ENCODE measurements at places on chromosomes 13 and 19. TPM values are rescaled to one million over a fixed set of nuclear protein-coding genes. Genes with fewer than 3 reads are reported as not detected.

RASIP1 gene
- 0.40 TPM for total RNA-seq

DNA sequence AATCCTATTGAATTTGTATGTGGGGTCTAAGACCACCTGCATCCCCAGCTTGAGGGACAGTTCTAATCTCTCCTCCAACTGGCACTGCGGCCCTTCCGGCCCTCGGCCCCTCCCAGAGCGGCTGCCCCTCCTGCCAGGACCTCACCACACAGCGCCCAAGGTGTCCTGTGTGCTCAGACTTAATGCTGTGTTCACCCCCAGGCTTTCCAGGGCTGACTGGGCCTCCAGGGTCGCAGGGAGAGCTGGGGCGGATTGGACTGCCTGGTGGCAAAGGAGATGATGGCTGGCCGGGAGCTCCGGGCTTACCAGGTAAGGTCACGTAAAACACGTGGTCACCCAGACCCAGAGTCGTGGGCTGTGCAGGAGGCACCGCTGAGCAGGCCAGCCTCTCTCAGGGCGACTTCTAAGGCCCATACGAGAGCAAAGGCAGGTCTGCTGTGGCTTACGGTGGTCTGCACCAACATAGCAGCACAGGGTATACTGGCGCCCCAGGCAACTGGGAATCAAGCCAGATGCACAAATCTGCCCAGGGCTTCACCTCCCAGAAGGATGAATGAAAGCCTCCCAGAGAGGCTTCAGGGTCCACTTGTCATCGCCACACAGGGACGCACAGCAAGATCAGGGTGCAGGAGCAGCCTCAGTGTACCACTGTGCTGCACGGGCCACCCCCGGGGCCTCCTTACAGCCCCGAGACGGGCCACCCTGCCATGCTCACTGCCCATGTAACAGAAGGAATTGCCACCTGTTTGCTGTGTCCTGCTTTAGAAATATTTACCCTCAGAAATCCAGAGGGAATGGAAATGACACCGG is 69.4 kb downstream of the RAB20 start:
- no peak overlapping the region for H3K27ac ChIP-seq
- no peak overlapping the region for H3K4me3 ChIP-seq
- H3K4me1 ChIP-seq = no peaks in the 10 kb centered on the region
- H3K36me3 ChIP-seq = no peaks in the 10 kb centered on the region
- DNase-seq = no peak

ZNF628 gene
- 10.3 TPM for total RNA-seq

GRCh38 chr13:66501181-66501580 is 729.0 kb downstream of the PCDH9 start:
- no peak overlapping the region for H3K4me3 ChIP-seq
- no peaks in the 10 kb centered on the region for H3K36me3 ChIP-seq
- DNase-seq = no peak
- H3K4me1 ChIP-seq = no peaks in the 10 kb centered on the region
- no peak overlapping the region for H3K27ac ChIP-seq

DNA sequence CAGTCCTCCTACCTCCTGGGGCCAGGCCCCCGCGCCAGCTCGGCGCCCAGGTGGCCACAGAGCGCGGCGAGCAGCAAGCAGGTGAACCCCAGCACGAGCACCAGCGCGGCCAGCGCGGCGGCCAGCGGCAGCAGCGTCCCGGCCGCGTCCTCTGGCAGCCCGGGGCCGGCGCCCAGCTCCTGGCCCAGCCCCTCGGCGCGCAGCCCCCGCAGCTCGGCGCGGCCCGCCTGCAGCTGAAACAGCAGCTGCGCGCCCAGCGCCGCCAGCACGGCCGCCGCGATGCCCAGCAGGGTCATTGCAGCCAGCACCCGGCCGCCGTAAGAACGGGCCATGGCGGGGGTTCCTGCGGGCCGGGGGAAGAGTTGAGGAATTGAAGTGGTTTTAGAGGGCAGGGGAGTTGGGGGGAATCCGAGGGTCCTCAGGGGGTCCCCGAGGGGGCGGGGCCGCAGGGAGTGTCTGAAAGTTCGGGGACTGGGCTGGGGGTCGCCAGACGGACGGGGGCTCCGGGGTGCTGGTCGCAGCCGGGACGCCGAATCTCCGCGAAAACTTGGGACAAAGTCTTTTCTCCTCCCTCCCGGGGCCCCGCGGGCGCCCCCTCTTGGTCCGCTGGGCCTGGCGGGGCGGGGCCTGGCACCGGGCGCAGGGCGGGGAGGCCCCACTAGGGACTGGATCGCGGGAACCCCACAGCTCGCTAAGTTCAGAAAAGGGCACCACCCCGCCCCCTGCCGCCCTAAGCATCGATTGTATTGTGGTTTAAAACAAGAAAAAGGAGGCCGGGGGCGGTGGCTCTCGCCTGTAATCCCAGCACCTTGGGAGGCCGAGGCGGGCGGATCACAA is at the start of gene TMEM221:
TMEM221 (minus strand) TSS at position 538 of the 837 bp plus-strand sequence; CDS start at position 332, 206 bp downstream.
- H3K36me3 ChIP-seq = no peaks in the 10 kb centered on the region
- no peak within 1 kb of the TSS for H3K27ac ChIP-seq
- H3K4me1 ChIP-seq = peaks cover 15% of the 10 kb centered on the region
- peaks cover 24% of the 10 kb centered on the region for H3K27me3 ChIP-seq
- H3K4me3 ChIP-seq = no peak within 1 kb of the TSS

DNA sequence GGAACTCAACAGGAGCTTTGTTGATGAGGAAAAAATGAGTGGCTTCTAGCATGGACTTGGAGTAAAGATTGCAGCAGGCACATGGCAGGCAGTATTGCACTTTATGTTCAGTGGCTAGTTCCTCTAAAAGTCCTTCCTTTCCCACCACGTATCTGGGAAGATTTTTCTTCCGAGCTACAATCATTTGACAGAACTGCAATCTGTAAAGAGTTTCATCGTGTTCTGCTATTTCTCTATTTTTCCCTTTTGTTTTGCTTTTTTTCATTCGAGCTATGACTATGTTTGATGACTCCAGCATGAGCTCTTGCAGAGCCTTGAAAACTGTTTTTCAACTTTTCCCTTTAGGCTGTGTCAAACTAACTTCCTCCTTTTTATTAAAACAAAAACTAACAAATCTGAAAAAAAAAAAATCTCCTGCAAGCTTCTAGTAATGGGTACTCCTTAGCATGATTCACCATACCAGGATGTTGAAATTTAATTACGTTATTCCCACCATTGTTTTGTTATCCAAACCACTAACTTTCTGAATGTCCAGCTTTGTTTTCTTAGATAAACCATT is 12.3 kb downstream of the CLDN10 start:
- H3K36me3 ChIP-seq = no peaks in the 10 kb centered on the region
- no peak overlapping the region for H3K4me3 ChIP-seq
- H3K27ac ChIP-seq = no peak overlapping the region
- no peaks in the 10 kb centered on the region for H3K4me1 ChIP-seq
- DNase-seq = no peak

CD22 gene
- total RNA-seq = 3.0 TPM

DNA sequence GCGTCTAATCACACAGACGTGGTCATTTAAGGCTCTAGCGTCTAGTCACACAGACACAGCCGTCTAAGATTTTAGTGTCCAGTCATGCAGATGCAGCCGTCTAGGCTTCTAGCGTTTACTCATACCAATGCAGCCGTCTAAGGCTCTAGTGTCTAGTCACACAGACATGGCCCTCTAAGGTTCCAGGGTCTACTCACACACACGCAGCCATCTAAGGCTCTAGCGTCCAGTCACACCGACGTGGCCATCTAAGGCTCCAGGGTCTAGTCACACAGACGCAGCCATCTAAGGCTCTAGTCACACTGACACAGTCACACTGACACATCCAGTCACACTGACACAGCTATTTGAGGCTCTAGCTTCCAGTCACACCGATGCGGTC is 55.7 kb downstream of the KLF2 start:
- peaks cover 21% of the 10 kb centered on the region for H3K36me3 ChIP-seq
- peaks cover 44% of the 10 kb centered on the region for H3K4me1 ChIP-seq
- DNase-seq = no peak

DNA sequence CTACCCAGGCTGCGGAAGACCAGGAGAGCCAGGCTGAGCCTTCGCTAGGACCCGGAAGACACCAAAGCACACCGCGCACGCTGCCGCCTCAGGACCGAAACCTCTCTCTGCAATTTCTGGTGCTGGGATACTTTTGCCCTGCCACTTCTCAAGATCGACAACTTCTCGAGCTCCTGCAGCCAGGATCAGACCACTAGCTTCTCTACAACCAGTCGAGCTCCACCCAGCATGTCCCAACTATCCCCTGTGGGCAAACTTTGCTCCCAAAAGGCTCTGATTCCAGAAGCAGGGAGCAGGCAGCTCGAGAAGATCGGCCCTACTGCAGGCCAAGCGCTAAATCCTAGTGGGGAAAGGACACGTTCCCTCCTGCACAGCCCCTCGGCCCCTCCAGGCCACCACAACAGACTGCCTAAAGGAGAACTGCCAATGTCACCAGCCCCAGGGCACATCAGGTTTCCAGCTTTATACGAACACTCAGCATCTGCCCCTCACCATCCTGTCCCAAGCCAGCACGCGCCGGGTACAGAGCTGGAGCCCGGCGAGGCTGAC is 979 bp downstream of the AKAP8 start:
- H3K4me3 ChIP-seq = peak overlapping the region; percentile 96
- no peaks in the 10 kb centered on the region for H3K27me3 ChIP-seq
- H3K4me1 ChIP-seq = peaks cover 33% of the 10 kb centered on the region
- peak overlapping the region; percentile 98 for H3K27ac ChIP-seq
- DNase-seq = peak; percentile 63

DNA sequence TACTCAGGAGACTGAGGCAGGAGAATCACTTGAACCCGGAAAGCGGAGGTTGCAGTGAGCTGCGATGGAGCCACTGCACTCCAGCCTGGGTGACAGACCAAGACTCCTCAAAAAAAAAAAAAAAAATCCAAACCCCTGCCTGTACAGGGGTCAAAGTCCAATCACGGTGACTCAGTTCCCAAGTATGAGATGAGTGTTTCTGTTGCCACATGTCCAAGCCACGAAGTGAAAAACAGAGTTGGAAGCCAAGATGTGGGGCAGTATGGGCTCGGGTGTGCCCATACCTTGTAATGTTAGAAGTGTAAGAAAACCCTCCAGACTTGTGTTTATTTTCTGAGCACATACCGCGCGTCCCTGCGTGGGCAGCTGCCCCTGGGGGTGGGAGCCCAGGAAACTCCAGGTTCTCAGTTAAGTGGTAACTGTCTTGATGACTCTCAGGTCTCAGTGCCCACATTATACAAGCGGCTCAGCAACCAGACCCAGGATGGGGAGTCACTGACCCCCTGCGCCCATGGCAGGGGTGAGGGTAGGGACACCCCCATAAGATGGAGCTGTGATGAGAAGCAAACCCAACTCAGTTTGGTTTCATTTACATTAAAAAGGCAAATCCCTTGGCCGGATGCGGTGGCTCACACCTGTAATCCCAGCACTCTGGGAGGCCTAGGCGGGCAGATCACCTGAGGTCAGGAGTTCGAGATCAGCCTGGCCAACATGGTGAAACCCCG is 1.2 kb upstream of the GPX4 start:
- peaks cover 45% of the 10 kb centered on the region for H3K4me1 ChIP-seq
- H3K27me3 ChIP-seq = no peaks in the 10 kb centered on the region
- H3K27ac ChIP-seq = peak overlapping the region; percentile 80

DNA sequence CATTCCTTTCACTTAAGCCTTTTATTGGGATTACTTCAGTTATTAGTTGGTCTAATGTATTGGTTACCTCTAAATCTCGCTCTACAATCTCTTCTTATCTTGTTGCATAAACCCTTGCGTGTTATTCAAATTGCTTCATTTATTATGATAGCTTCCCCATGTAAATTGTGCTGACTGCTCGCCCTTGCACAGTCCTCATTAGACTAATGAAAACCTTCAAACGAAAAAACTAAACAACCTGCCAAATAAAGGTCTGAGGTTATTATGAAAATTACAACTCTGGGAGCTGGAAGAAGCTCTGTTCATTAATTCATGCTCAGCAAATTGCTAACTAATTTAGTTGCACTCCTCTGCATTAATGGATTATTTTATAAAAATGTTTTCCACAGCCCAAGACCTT is 320.1 kb downstream of the DACH1 start:
- DNase-seq = no peak
- no peak overlapping the region for H3K27ac ChIP-seq
- no peaks in the 10 kb centered on the region for H3K4me1 ChIP-seq
- no peak overlapping the region for H3K4me3 ChIP-seq

DNA sequence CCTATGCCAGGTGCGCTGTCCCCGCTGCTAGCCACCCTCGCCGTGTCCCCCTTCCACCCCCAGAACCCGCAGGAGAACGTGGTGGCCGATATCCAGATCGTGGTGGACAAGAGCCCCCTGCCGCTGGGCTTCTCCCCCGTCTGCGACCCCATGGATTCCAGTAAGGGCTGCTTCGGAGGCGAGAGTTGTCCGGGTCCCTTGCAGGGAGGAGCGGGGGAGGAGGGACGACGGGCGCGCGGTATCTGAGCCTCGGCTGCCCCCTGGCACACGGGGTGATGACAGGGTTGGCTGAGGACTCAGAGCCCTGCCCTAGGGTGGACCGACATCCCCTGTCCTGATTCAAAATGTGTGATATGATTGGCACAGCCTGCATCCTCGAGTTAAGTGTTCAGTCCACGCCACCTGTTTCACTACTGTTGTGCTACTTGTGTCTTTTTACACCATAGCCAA is 653 bp downstream of the MVB12A start:
- H3K27ac ChIP-seq = peak overlapping the region; percentile 25
- no peaks in the 10 kb centered on the region for H3K27me3 ChIP-seq
- DNase-seq = peak; percentile 35

DNA sequence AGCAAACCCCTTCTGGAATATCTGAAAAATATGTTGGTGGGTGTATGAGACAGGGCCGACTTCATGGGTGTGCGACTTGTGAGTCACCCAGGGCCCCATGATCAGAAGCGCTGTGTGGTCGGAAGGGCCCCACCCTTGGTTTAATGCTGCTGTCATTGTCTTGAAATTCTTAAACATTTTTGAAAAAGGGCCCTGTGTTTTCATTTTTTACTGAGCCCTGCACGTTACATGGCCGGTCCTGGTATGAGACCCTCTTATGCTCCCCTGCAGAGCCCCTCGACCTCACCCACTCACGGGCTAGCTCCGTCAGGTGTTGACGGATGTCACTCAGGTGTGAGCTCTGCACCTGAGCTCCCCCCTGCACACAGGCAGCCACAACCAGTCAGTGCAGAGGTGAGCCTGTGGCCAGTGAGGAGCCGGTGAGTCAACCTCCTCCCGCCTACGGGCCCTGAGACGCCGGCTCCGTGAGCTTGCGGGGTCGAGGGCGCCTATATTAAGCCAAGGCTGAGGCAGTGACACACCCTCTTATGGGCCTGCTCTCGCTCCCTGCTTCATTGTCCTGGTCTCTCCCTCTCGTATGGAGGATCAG is 27.7 kb downstream of the GADD45B start:
- no peaks in the 10 kb centered on the region for H3K27me3 ChIP-seq
- peak overlapping the region; percentile 84 for H3K27ac ChIP-seq
- peak overlapping the region; percentile 49 for H3K4me3 ChIP-seq
- peak; percentile 86 for DNase-seq
- H3K36me3 ChIP-seq = no peaks in the 10 kb centered on the region

CEBPA gene
- 0.26 TPM for total RNA-seq

GRCh38 chr13:111865046-111865445 is 201.9 kb upstream of the SOX1 start:
- no peak overlapping the region for H3K27ac ChIP-seq
- no peaks in the 10 kb centered on the region for H3K36me3 ChIP-seq
- H3K4me1 ChIP-seq = no peaks in the 10 kb centered on the region
- no peaks in the 10 kb centered on the region for H3K27me3 ChIP-seq

DNA sequence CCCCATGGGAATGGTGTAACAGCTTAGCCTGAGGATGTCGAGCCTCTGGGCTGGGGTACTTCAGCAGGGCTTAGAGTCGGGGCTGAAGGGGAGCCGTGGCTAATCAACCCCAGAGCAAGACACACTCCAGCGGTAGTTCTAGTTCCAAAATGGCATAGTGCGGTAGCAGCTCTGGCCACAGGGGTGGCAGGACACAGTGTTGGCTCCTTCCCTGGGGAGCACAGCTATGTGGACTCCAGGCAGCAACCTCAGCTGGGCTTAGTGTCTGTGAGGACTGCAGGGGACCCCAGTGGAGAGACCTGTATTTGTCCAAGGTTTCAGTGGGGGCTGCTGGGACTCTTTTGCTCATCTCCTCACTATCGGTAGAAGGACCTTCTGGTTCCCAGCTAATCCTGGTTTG is 70.8 kb upstream of the PCDH20 start:
- no peaks in the 10 kb centered on the region for H3K4me1 ChIP-seq
- no peak overlapping the region for H3K27ac ChIP-seq
- no peaks in the 10 kb centered on the region for H3K27me3 ChIP-seq

ZNF563 gene
- 4.5 TPM for total RNA-seq

All from activated naive CD8-positive, alpha-beta T cell treated with anti-CD3 and anti-CD28 coated beads for 36 hours (primary cell).